ENCODE measurements at places on chromosomes 3 and 15.

DNA sequence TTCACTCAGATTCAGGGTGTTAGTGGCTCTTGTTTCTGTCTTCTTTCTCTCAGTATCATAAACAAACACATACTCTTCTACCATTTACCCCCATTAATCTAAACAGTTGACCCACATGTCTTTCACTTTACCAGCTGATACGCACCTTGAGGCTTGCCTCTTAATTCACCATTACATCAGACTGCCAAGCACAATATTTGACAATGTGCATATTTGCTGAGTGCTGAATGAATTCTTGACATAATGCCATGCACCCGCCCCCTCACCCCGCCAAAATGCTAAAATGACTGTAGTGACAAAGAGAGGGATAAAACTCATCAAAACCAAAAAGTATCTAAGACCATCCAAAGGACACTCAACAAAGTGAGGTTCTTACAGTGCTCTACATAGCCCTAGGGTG is 57.4 kb downstream of the NGLY1 start:
- no peak for DNase-seq

DNA sequence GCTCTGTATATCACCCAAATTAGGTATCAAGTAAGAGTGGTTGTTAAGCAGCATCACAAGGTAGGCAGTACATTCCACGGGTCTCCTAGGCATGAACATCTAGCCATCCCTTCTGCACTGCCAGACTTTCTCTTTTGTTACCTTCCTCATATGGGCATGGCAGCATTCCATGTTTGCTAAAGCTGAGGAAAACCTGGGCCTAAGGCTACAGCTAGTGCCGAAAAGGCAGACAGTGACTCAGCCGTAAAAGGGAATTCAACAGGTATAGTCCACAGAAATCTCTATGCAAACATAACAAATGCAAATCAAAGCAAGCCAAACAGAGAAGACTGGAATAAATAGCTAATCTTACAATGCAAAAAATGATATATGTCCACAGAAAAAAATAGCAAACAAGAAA is 645.4 kb downstream of the ZBBX start:
- DNase-seq: no peak

GRCh38 chr3:125191256-125191655 is 21.3 kb downstream of the SLC12A8 start:
- no peak for DNase-seq

DNA sequence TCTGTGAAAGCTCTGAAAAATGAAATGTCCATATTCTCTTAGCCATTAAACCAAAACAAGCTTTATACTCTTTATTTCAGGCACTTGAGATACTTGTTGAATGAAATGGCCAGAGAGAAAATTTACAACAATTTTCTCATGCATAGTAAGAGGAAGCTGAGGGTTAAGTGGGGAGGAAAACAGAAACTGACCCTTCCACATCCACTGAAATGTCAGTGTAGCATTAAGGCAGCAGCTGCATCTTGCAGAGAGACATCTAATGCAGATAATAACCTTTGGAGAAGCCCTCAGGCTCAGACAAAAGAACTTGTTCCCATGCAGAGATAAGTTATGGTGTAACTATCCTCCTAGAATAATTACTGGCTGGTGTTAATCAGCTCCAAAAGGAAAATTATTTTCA is 34.0 kb downstream of the ZDHHC23 start:
- no peak for DNase-seq

- no peak for DNase-seq
Observed at GRCh38 chr3:60178931-60179653, 1072.2 kb downstream of the FHIT start.

- no peak for DNase-seq
Observed at GRCh38 chr15:45469441-45469840, 53.1 kb downstream of the SLC30A4 start.

- DNase-seq: no peak
Observed at GRCh38 chr15:25736461-25736860, 126.7 kb downstream of the ATP10A start.

DNA sequence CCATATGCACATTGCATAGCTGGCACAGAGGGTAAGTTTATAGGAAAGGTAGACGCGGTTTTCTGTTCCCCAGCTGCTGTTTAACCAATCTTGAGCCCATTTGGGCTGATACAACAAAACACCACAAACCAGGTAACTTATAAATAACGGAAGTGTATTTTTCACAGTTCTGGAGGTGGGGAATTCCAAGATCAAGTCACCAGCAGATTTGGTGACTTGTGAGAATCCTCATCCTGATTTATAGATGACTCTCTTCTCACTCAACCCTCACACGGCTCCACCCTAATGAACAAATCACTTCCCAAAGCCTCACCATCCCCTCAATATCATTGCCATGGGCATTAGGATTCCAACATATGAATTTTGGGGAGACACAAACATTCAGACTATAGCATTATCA is 694.4 kb upstream of the NR2F2 start:
- no peak for DNase-seq

- DNase-seq: no peak
Observed at GRCh38 chr3:103968751-103969150, 1398.0 kb upstream of the ALCAM start.

DNA sequence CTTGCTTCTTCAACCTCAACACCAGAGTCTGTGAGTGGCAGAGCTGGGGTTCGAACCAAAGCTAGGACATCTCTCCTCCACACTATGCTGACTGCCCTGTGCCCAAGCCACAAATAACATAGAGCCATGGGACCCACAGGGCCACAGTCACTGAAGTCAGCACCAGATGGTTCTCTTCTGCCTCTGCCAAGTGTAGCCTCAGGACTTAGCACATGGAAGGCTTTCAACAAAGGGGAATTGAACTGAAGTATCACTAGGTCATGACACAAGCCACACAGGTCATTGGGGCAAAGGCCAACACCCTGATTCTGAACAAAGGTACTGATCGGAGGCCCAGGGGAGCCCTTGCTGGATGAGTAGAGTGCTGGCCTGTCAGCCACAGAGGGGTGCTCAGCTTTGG is 83.6 kb downstream of the BDH1 start:
- no peak for DNase-seq

GRCh38 chr3:197007953-197008352 is 21.7 kb downstream of the MELTF start:
- DNase-seq: no peak

DNA sequence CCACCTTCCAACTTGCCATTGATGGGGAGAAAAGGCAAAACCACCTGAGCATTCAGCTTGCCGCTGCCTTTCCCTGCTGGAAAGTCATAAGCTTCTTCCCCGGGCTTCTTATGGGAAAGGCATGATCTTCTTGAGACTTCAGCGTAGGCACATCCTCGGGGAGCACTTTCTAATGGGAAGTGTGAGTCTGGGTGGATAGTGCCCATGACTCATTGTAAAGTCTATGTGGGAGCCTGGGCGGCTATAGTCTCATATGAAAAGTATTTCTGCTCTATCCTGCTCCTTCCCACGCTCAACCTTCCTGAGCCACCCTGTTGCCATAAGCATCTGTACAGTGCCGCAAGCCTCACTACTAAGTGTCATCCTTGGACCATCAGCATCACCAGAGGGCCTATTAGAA is 309.9 kb upstream of the THBS1 start:
- no peak for DNase-seq

- DNase-seq: no peak
Observed at GRCh38 chr3:4584456-4585249, 91.5 kb downstream of the ITPR1 start.

DNA sequence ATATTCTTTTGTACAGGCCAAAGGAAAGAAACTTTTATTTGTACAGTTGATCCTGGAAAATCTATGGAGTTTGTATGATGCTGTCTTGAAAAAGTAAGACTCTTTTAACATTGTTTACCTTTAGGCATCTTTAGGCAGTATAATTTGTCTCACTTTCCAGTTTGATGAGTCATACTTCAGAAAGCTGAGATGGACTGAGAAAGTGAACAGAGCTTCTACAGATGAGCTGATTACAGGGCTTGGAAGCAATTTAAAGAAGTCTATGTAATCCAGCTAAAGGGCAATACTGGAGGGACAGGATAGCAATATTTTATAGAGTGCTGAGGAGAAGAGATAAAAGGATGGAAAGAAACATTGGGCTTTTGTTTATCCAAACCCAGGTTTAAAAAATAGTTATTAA is 123.5 kb upstream of the GOLGA6L4 start:
- DNase-seq: no peak

DNA sequence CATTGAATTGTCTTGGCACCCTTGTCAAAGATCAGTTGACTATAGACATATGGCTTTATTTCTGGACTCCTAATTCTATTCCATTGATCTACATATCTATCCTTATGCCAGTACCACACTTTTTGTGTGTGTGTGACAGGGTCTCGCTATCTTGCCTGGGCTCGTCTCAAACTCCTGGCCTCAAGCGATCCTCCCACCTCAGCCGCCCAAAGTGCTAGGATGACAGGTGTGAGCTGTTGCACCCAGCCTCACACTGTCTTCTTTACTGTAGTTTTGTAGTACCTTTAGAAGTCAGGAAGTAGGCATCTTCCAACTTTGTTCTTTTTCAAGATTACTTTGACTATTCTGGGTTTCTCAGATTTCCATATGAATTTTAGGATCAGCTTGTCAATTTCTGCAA is 24.3 kb downstream of the CDAN1 start:
- no peak for DNase-seq

DNA sequence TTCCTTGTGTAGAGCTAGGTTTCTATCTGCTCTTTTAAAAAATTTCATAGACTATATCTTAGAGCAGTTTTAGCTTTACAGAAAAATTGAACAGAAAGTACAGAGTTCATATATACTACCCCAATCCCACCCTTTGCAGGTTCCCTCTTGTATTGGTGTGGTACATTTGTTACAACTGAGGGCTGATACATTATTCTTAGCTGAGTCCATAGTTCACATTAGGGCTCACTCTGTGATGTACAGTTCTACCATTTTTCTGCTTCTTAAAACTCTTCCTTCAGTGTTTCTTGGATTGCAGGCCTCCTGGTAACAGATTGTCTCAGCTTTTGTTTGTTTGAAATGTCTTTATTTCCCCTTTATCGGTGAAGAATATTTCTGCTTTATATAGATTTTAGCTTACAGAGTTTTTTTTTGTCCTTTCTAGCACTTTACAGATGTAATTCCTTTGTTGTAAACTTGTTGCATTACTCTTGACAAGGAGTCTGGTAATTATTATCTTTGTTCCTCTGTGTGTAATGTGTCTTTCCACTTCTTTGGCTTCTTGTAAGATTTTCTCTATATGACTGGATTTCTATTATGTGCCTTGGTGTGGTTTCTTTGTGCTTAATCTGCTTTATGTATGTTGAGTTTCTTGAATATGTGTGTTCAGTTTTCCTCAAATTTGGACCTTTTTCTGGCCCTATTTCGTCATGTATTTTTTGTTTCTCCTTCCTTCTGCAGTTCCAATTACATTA is 25.3 kb downstream of the MEF2A start:
- no peak for DNase-seq

DNA sequence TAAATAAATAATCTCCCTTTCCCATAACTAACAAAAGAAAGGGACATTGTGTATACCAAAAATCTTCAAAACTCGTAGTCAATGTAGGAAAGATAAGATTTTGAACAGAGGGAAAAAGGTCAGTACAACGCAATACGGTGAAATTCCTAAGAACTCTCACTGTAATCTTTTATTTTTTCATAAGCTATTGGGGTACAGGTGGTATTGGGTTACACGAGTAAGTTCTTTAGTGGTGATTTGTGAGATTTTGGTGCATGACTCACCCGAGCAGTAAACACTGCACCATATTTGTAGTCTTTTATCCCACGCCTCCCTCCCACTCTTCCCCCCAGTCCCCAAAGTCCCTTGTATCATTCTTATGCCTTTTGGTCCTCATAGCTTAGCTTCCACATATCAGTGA is 718.0 kb downstream of the TBL1XR1 start:
- DNase-seq: no peak

GRCh38 chr15:84960391-84961113 is 21.1 kb upstream of the PDE8A start:
- no peak for DNase-seq

- DNase-seq: no peak
Observed at GRCh38 chr3:124553178-124553577, 177.1 kb upstream of the UMPS start.

- DNase-seq: no peak
Observed at GRCh38 chr3:134364061-134364935, 9.9 kb downstream of the AMOTL2 start.

- no peak for DNase-seq
Observed at GRCh38 chr3:10873415-10873814, 57.4 kb downstream of the SLC6A11 start.

Measured in activated CD4-positive, CD25-positive, alpha-beta regulatory T cell treated with anti-CD3 and anti-CD28 coated beads, Interleukin-2, amount 50 U/mL, for 16 hours (primary cell).